ENCODE measurements at places on chromosomes 11 and 22.

DNA sequence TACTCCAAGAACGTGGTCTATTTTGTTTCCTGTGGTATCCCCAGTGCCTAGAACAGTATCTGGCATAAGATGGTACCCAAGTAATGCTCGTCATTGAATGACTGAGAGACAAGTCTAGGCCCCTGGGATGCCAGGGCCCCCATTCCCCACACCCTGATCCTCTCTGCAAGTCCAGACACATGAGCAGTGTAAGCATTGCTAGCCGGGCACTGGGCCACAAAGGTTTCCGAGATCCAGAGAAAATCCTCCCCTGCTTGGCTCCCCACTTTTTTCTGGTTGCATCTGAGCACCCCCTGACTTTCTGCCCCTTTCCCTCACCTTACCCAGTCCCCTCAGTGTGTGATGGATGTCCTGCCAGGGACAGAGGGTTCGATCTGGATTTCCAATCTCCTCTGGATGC lies 160.1 kb upstream of the NECTIN1 start:
- DNase-seq = no peak

- no peak for DNase-seq
Observed at GRCh38 chr11:35046681-35047080, 92.3 kb upstream of the CD44 start.

GRCh38 chr11:665704-666281 lies 28.7 kb downstream of the DRD4 start:
- DNase-seq = no peak

DNA sequence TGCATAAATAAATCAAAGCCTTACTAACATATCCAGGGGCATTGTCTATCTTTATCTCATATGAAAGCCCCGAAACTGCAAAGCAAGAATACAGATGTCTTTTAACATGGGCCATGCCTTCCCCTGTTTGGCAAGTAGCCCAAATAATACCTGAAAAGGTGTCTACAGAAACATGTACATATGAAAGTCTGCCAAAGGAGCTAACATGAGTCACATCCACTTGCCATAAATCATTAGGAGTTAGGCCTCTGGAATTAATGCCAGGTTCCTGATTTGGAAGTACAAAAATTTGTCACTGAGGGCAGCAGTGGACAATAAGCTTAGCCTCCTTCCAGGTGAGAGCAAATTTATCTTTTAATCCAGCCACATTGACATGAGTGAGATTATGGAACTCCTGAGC lies 85.5 kb upstream of the PGR start:
- no peak for DNase-seq

- no peak for DNase-seq
Observed at GRCh38 chr11:8642196-8642841, 40.1 kb downstream of the TRIM66 start.

DNA sequence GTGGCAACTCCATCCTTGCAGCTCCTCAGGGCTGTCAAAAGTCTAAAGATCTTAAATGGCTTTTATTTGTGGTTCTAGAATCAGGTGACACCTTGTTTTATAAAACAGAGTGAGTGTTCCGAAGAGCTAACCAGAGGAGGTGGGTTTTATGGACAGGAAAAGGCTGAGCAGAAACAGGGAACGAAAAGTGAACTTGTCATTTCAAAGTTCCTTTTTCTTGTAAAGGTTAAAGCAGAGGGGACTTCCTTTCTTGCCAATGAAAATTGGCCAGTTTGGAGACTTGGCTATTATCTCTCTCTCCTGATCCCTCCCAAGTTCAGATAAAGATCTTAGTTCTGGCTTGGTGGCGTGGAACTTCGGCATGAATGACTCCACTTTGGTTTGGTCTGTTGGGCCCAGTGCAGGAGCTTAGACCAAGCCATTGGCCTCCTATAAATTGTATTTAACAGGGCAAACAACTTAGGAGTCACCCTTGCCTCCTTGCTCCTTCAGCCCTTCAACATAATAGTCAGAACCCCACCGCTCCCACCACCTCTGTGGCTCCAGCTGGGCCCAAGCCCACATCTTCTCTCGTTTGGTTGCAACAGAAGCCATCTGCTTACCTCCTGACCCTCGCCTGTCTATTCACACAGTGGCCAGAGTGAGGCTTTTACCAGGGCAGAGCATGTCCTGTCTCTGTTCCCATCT lies 102.4 kb upstream of the THY1 start:
- no peak for DNase-seq

DNA sequence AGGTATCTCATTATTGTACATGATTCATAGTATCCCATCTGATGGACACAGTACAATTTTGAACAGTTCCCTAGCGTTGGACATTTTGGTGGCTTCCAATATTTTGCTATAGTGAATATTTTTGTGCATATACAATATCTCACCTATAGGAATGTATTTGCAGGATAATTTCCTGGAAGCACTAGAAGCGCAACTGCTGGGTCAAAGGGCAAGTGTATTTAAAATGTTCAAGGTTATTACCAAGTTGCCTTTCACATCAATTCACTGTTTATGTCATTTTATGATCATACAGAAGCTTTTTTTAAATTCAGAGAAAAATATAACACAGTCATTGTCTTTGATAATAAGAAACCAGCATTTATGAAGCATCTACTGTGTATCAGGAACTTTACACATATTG lies 19.1 kb upstream of the RPS3 start:
- no peak for DNase-seq

DNA sequence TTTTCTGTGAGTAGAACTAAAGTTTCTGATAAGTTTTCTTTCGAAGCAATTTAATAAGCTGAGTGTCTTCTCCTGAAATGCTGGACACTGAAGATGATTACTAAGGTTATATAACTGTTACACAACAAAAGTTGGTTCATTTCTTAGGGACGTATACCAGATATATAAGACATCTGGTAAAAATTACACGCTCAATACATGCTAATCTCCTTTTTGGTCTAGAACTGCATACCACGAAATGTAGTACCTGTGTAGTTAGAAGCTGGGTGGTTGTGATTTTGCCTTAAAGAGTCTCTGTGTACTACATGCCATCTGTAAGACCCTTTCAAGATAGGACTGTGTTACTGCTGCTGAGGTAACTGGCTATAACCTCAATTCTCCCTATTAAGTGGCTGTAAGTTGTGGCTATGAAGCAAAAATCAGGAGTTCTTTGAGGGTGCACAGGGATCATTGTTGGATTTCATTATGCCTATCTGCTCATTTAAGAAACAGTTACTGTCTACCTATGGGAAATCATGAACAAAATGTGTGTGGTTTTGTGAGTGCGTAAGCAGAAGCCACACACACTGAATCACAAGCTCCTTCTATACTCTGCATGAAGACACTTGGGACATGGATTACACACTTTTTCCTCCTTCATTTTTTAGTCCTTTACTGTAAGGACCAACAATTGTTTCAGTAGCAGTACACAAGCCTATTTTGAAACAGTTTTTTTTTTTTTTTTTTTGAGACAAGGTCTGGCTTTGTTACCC lies 195.9 kb downstream of the SWAP70 start:
- no peak for DNase-seq

- no peak for DNase-seq
Observed at GRCh38 chr11:111573821-111574249, 28.4 kb upstream of the SIK2 start.

- DNase-seq = no peak
Observed at GRCh38 chr11:4994551-4994950, at the start of gene OR51L1. Gene OR51L1 (plus strand): TSS chr11:4994851. CDS start chr11:4998983, 4,132 bp downstream.

DNA sequence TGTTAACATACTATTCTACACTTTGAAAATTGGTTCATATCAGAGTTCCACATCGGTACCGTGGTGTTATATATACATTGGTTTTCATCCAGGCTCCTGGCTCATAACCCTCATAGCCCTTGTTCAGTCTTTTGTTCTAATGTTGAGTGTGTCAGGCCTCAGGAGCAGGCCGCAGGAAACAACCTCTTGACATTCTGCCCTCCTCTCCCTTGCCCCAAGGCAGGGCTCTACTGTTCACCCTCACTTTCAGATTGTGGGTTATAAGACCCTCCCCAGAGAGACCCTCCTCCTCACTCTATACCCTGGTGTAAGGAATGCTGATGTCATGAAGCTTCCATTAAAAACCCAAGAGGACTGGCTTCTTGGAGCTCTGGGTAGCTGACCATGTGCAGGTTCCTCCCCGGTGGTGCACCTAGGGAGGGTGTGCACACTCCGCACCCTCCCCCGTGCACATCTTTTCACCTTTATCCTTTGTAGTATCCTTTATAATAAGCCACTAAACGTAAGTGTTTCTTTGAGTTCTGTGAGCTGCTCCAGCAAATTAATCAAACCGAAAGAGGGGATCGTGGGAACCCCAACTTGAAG lies 12.1 kb downstream of the SSH3 start:
- DNase-seq = no peak

- no peak for DNase-seq
Observed at GRCh38 chr22:40746428-40747220, 67.3 kb downstream of the MCHR1 start.

GRCh38 chr11:125519860-125520834 lies 24.1 kb upstream of the FEZ1 start:
- DNase-seq = no peak

GRCh38 chr11:111465400-111465799 lies 46.8 kb downstream of the BTG4 start:
- no peak for DNase-seq

GRCh38 chr22:24400034-24400725 lies 27.2 kb upstream of the ADORA2A start:
- no peak for DNase-seq

GRCh38 chr11:77340501-77340900 lies 39.0 kb upstream of the GDPD4 start:
- no peak for DNase-seq

- no peak for DNase-seq
Observed at GRCh38 chr11:64786308-64786707, 8.0 kb upstream of the SF1 start.

GRCh38 chr11:80362563-80363340 lies 921.9 kb upstream of the TENM4 start:
- DNase-seq = no peak

DNA sequence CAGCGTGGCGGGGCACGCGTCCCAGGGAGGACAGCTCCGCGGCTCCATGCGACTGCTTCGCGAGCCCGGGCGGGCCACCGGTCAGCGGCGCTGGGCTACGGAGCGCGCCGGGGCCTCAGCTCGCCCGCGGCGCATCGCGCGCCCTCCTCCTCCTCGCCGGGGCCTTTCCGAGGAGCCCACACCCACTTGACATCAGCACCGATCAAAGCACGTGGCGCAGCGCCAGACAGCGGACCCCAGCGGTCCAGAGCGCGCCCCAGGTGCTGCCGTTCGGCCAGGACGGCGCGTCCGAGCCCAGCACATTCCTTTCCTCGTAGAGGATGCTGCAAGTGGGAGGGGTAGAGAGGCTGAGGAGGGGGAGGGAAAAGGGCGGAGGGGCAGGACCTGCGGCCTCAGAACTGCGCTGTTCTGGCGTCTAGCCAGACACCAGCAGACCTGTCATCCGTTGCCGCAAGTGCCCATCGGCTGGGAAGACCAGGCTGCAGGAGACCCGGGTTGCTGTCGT lies 88.6 kb downstream of the PLEKHA7 start:
- no peak for DNase-seq

DNA sequence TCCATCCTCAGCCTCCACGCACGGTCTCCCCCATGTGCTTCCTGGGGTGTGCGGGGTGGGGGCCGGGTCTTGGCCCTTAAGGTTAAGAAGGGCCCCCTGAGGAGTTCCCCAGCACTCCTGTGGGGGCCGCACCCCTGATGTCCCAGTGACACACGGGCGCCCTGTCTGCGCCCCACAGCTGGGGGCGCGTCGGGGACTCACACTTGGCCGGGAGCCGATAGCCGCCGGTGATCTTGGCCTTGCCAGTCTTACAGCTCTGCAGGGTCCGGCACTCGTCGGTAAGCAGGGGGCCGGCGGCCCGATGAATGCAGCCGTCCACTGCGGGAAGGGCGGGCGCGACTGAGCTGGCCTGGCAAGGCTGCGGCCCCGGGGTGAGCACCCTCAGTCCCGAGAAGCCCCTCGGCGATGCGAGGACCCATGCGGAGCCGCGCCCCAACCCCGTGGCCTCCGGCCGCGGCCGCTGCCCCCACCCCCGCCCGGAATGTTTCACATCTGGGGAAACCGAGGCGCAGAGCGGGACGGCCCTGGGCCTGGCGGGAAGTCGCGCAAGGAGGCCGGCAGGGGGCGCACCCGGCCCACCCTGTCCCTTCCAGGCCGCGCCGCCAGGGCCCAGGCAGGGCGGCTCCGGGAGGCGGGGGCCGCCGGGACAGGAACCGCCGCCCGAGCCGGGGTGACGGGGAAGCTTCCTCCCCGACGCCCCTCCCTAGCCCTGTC lies 13.9 kb downstream of the OTUB1 start:
- DNase-seq = peak; percentile 68

- no peak for DNase-seq
Observed at GRCh38 chr11:86919557-86920210, 35.5 kb downstream of the FZD4 start.

GRCh38 chr11:44563711-44564110 lies 1.8 kb upstream of the CD82 start:
- DNase-seq = no peak

DNA sequence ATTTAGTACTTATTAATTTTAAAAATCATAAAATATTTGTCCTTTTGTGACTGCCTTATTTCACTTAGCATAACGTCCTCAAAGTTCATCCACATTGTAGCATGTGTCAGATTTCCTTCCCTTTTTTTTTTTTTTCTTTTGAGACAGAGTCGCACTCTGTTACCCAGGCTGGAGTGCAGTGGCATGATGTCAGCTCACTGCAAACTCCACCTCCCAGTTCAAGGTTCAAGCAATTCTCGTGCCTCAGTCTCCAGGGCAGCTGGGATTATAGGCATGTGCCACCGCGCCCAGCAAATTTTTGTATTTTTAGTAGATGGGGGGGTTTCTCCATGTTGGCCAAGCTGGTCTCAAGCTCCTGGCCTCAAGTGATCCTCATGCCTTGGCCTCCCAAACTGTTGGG lies 10.6 kb downstream of the RAB6A start:
- DNase-seq = no peak

DNA sequence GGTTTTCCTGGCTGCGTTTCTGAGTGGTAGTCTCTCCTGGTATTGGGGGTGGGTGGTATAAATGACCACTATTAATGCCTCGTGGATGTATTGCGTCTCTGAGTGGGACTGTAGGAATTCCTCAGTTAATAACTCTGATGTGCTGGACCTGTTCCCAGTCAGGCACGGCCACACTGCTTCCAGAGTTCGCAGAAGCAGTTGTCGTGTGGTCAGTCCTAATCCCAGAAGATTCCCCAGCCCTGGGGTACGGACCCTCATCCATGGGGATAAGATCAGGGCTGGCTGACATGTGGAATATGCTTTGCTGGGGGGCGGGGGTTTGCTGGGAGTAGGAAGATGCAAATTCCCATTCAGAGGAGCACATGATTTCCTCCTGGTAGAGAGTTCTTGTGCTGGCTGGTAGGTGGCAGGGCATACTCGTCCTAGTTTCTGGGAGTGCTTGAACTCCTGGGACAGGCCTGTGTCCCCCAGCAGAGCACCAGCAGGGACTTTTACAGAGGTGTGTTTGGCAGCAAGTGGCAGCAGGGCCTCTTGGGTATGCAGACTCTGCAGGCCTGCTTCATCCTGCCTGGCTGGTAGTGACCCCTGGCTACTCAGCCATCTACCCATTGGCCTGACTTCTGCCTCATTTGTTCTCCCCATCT lies 157.4 kb downstream of the NAV2 start:
- no peak for DNase-seq

GRCh38 chr22:27639248-27640086 lies 162.1 kb downstream of the MN1 start:
- no peak for DNase-seq

Measured in effector CD4-positive, alpha-beta T cell (primary cell).